Memory B cell (primary cell): ENCODE measurements at places on chromosomes 7 and 10.

GRCh38 chr7:35729061-35729783, 34.3 kb upstream of the HERPUD2 start:
- peak; percentile 73 for DNase-seq

GRCh38 chr7:148391591-148391990, 199.0 kb upstream of the C7orf33 start:
- DNase-seq: no peak

DNA sequence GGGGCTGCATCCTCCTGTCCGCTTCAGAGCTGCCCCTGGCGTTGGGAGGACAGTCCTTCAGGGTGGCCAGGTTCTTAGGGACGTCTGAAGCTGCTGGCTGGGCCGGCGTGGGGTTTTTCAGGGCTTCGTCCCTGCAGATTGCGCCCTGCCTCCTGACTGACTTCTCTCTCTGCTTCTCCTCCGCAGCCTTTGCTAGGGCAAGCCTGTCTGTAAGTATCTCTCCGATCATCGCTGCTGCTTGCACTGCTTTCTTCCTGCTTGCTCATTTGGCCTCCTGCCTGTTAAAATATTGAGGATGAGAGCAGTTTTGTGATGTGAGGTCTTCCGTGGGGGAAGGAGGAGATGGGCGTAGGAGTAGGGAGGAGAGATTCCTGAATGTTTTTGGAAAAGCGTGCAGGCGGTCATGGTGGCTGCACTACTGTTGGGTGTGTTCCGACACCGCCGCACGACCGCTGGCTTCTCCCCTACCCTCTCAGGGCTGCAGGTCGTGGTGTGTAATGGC, 25.3 kb downstream of the PFKFB3 start:
- no peak for DNase-seq

DNA sequence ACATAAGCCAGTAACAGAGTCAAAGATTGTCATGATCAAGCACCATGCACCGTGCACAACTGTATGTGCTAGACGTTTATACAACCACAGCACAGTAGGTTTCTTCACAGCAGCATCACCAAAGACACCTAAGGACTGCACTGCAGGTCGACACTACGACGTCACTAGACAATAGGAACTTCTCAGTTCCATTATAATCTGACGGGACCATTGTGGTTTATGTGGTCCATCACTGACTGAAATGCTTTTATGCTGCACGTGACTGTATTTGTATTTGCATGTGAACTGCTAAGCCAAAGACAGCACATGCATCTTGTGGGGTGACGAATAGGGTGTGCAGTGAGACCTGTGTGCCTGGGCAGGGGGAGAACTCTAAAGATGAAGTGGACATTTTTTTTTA, 164.9 kb downstream of the PARD3 start:
- no peak for DNase-seq

- DNase-seq: no peak
Measured at GRCh38 chr7:17554341-17555015, 256.0 kb downstream of the AHR start.

GRCh38 chr10:22945934-22946673, 18.3 kb downstream of the ARMC3 start:
- DNase-seq: no peak

- DNase-seq: no peak
Measured at GRCh38 chr10:75693489-75693888, 262.1 kb downstream of the LRMDA start.

DNA sequence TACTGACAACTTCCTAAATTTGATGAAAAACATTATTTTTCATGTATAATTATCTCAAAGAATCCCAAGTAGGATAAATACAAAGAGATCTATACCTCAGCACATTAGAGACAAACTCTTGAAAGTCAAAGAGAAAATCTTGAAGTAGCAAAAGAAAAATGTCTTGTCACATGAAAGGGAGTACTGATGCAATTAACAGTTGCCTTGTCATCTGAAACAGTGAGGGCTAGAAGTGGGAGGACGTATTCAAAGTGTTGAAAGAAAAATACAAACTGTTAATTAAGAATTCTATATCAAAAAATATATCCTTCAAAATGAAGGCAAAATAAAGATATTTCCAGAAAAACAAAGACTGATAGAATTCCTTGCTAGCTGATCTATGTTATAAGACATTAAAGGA, 35.5 kb upstream of the ARHGAP22 start:
- DNase-seq: no peak

- DNase-seq: no peak
Measured at GRCh38 chr7:110071192-110071591, 1019.7 kb upstream of the LRRN3 start.

- DNase-seq: no peak
Measured at GRCh38 chr7:55405856-55406541, 40.9 kb downstream of the LANCL2 start.

GRCh38 chr7:155191901-155192478, 105.7 kb upstream of the INSIG1 start:
- no peak for DNase-seq

GRCh38 chr10:80158126-80158525, 25.6 kb downstream of the PLAC9 start:
- no peak for DNase-seq

DNA sequence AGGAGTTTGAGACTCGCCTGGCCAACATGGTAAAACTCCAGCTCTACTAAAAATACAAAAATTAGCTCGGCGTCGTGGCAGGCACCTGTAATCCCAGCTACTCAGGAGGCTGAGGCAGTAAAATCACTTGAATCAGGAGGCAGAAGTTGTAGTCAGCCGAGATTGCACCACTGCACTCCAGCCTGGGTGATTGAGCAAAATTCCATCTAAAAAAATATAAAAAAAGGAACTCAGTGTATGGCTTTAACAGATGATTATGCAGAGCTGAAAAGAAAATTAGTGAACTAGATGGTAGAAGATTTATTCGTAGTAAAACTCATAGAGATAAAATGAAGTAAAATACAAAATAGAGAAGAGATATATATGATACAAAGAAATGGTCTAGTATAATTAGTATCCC, 12.6 kb upstream of the CNOT4 start:
- DNase-seq: no peak

DNA sequence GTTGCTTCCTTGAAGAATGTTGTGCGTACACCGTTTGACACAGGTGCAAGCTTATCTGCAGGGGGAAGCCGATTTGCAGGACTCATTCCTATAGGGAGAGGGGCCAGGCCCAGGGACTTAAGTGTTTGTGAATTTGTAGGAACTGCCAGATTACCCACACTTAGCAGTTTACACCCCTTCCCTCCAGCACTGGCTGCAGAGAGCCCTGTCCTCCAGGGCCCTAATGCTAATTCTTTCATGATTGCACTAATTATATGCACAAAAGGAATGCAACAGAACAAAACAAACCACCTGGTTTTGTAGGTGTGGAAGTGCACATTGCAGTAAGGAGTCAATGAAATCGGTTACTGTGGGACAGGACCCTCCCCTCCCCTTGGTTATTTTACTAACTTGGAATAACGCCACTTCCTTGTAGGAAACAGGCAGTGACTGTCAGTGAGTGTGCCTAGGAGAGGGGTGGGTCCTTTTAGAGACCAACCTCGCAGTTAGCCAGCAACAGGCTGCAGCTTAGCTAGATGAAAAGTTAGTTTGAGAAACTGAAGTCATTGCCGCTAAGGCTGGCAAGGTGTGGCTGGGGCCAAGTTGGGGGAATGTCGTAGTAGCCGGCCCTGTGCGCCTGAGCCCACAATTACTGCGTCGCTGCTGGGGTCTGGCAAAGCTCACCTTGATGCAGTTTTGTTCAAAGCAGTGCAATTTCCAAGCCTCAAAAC, 60.6 kb downstream of the CUX1 start:
- no peak for DNase-seq

DNA sequence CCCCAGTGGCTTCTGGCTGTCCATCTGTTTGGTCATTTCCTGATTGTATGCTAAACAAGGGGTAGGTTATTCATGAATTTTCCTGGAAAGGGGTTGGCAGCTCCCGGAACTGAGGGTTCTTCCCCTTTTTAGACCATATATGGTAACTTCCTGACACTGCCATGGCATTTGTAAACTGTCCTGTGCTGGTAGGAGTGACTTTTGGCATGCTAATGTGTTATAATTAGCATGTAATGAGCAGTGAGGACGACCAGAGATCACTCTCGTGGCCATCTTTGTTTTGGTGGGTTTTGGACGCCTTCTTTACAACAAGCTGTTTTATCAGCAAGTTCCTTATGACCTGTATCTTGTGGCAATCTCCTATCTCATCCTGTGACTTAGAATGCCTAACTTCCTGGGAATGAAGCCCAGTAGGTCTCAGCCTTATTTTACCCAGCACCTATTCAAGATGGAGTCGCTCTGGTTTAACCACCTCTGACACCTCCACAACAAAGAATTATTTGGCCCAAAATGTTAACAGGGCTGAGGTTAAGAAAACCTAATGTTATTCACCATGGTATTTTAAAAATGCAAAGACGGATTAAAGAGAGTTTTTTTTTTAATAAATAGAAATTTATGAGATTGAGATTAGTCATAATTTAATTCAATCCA, 2.4 kb upstream of the PTN start:
- DNase-seq: no peak

- DNase-seq: no peak
Measured at GRCh38 chr7:116554911-116555310, 30.1 kb downstream of the CAV1 start.

- DNase-seq: no peak
Measured at GRCh38 chr10:110244550-110244949, 37.1 kb downstream of the MXI1 start.

DNA sequence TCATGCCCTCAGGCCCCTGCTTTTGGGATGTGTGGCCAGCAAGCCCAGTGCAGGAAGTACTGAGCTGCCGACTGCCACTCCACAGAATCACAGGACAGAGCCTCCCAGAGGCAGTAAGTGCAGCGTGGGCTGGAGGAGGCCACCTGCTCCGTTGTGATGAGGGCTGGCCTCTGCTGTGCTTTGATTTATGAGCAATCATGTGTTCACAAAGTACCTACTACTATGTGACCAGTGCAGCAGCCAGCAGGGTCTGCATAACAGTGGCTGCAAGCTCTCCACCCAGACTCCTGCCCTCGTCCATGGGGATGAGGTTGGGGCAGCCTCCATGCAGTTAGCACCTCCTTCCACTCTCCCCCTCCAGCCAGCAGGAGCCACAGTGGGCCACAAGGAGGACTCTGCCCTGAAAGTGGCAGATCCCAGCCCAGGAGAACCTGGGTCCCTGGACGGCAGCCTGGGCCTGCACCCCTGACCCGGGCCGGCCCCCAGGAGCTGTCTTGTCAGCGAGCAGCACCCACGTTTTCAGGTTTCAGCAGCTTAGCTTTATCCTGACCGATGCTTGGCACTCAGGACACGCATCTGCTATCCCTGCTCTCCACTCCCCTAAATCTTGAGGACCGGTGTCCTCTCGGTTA, 37.7 kb upstream of the INSIG1 start:
- DNase-seq: no peak

- no peak for DNase-seq
Measured at GRCh38 chr10:90087197-90088023, 386.0 kb downstream of the KIF20B start.

DNA sequence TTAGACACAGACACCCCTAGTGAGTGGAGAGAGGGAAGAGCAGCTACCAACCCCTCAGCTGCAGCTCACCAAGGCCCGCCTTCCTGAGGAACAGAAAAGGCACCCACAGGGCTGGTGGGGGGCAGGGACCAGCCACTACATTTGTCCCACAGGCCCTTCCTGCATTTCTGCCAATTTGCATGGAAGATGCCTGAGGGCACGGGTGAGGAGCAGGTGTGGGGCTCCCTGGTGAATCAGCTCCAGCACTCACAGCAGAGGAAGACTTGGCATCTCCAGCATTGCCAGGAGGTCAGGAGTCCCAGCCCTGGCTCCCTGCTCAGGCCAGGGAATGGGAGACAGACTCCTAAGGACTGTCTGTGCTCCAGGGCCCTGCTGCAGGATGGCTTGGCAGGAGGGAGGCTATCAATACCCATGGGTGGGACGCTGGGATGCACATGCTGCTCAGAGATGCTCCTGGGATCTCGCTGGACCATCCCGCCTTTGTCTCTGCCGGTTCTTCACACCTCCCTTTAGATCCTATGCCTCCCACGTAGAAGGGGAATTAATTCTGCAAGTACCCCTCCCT, 109.7 kb downstream of the SLIT1 start:
- DNase-seq: no peak

DNA sequence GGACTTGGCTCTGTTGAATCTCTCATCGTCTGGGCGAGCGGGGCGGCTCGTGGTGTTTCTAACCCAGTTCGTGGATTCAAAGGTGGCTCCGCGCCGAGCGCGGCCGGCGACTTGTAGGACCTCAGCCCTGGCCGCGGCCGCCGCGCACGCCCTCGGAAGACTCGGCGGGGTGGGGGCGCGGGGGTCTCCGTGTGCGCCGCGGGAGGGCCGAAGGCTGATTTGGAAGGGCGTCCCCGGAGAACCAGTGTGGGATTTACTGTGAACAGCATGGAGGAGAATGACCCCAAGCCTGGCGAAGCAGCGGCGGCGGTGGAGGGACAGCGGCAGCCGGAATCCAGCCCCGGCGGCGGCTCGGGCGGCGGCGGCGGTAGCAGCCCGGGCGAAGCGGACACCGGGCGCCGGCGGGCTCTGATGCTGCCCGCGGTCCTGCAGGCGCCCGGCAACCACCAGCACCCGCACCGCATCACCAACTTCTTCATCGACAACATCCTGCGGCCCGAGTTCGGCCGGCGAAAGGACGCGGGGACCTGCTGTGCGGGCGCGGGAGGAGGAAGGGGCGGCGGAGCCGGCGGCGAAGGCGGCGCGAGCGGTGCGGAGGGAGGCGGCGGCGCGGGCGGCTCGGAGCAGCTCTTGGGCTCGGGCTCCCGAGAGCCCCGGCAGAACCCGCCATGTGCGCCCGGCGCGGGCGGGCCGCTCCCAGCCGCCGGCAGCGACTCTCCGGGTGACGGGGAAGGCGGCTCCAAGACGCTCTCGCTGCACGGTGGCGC, at the start of gene EN2:
EN2 (plus strand) TSS at position 19 of the 767 bp plus-strand sequence; CDS start at position 268, 249 bp downstream.
- DNase-seq: peak; percentile 35

GRCh38 chr7:100613412-100614175, 1.3 kb downstream of the MOSPD3 start:
- no peak for DNase-seq

DNA sequence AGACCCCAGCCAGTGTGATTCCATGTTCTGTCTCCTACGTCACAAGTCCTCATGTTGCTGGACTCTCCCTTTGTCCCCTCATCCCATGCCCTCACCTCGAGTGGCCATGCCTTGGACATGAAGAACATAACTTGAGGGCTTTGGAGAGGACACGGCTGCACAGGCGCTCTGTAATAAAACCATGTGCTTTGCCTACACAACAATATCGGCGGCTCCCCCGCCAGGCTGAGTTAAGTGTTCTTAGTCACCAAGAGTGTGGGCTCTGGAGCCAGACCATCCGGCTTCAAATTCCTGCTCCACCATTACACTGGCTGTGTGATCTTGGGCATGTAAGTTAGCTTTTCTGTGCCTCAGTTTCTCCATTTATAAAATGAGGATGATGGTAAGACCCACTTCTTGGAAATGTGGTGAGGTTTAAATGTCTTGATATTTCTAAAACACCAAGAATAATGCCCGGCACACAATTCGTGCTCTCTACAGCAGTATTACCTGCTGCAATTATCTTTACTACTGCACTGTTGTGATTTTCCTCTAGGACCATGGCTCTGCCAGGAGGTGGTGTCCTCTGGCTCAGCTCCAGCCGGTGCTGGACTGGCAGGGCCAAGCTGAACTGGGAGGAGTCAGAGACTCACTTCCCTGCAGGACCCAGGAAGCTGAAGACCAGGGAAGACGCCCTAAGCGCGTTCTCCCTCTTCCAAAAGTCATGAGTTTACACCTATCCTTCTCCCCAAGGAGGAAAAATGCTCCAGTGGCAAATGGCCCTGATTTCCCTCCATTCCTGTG, 15.7 kb downstream of the SLIT1 start:
- DNase-seq: no peak

GRCh38 chr7:80896906-80897598, 21.8 kb downstream of the SEMA3C start:
- no peak for DNase-seq

GRCh38 chr7:114689406-114689805, 232.5 kb upstream of the MDFIC start:
- no peak for DNase-seq
